ENCODE measurements at places on chromosomes 16 and 17.

DNA sequence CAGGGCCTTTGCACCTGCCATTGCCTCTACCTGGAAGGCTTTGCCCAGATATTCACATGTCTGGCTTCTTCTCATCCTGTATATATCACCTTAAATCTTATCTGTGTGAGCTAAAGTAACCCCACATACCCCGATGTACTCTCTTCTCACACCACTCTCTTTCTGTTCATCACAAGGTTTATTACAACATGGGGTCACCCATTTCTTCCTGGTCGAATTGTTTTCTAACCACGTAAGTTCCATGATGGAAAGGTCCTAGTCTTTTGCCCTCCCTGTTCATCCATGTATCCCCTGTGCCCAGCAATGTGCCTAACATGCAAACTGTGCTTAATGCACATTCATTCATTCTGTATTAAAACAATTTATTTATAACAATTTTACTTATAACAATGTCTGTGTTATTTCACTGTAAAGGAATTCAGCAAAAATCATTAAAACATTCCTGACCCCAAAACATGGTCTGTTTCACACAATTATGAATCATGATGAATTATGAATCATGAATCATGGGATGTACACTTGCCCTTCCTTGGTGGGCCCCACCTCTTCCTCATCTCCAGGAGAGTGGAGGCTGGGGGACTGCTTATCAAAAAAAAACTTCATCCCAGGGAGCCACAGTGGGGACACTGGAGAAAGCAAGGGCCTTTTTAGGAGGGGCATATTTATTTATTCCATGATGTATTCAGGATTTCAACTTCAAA, 336.4 kb downstream of the GRIN2A start:
- no peak for DNase-seq

GRCh38 chr17:81923302-81924260, 4.0 kb downstream of the MAFG start:
- DNase-seq, result no peak

GRCh38 chr16:47713225-47713595, 252.1 kb downstream of the PHKB start:
- DNase-seq, result peak; percentile 15

DNA sequence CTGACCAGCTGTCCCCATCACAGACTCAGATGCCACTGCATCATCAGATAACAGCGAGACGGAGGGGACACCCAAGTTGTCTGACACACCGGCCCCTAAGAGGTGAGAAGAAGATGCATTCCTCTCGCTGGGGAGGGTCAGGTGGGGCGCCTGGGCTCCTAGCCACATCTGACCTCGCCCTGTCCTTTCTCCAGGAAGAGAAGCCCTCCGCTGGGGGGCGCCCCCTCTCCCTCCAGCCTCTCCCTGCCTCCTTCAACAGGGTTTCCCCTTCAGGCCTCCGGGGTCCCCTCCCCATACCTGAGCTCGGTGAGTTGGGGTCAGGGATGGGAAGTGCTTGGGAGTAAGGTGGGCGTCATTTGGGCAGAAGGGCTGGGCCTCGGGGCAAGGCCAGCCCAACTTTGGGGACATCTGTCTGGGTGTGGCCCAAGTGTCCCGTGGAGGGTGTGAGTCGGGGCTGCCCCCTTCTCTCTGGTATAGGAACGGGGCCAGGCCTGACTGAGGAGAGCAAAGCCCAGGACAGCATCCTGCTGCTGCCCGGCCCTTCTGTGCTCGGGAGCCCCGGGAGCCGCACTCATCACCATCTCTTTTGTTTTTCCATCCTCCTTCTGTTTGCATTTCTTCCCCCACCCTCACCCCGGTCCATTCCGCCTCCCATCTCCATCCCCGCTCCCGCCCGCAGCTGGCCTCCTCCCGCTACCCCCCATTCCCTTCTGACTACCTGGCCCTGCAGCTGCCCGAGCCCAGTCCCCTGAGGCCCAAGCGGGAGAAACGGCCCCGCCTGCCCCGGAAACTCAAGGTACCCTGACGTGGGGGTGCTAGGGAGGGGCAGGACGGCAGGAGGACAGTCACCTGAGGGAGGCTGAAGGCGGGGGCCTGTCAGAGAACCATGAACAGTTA, 4.9 kb downstream of the INO80E start:
- DNase-seq, result no peak

GRCh38 chr17:74210191-74211140, 2.9 kb upstream of the TTYH2 start:
- peak; percentile 26 for DNase-seq

DNA sequence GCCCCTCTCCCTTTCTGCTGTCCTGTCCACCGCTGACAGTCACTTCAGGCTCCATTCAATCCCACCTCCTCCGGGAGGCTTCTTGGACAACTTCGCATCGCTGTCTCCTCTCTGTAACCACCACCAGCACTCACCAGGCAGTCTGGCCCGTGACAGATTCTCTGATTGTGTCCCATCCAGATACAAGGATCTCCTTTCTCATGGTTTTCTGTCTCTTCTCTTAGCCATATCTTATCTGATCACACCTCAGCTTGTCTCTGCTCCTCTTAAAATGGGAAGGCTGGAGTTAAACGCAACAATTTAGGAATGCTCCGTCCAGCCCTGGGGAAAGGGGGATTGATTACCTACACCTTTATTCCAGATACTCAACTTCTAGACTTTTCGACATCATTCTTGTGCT, 56.9 kb upstream of the ARHGAP44 start:
- no peak for DNase-seq

GRCh38 chr16:74747-75334, 2.4 kb upstream of the RHBDF1 start:
- DNase-seq, result no peak

DNA sequence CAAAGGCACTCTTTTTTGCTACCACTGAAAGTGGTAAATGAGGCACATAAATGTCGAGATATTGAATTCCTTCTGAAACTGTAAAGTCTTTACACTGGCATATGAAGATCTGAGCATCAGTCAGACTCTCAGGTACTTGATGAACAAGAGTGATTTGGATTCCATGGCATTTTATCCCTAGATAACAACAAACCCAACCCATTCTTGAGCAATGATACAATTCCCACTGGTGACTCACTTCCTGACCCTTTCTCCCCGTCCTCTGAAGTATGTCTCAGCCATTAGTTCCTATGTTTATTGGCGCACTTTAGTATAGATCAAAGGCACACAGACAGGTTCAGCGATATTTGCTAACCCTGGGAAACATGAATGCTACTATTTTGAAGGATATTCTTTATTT, 147.0 kb upstream of the RBFOX1 start:
- DNase-seq, result no peak

DNA sequence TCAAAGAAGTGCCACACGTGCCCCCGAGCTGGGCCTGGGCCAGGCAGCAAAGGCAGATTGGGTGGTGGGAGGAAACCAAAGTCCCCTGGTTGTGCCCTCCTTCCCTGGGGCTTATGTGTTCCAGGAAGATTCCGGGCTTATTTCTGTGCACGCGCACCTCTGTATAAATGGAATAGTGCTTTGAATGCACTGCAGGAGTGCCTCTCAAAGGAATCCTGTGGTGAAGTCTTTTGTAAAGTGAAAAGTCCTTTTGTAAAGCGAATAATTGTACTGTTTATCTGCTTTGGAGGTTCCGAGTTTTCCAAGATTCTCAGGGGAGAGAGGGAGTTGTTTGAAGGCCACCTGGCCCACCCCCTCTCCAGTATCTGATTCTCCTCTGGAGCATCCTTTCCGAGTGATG, 26.8 kb downstream of the C17orf75 start:
- no peak for DNase-seq

DNA sequence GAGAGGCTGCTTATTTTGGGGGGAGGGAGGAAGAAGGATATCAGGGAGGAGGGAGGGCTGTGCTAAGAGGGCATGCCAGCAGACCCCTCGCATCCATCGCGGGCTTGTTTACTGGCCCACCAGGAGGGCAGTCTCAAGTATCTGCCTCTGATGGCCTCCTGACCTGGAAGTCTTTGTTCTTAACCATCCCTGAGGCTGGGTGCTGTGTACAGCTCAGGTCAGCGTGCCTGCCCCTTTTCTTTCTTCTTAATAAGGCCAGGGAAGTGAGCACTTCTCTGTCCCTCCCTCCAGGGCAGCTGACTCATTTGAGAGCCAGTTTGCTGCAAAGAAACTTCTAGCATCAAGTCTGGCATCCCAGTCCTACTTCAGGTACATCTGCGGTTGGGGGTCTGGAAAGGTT, 157.0 kb downstream of the CCDC182 start:
- DNase-seq, result no peak

- no peak for DNase-seq
Observed at GRCh38 chr16:72938795-72939164, 109.1 kb downstream of the ZFHX3 start.

- peak; percentile 93 for DNase-seq
Observed at GRCh38 chr17:3002538-3003295, 60.7 kb downstream of the OR1D5 start.

GRCh38 chr16:4780235-4780634, 7.9 kb downstream of the SEPTIN12 start:
- no peak for DNase-seq

GRCh38 chr16:66622863-66623262, 18.4 kb downstream of the CMTM3 start:
- DNase-seq, result no peak

GRCh38 chr17:3913531-3914311, 2.5 kb downstream of the P2RX1 start:
- peak; percentile 54 for DNase-seq

DNA sequence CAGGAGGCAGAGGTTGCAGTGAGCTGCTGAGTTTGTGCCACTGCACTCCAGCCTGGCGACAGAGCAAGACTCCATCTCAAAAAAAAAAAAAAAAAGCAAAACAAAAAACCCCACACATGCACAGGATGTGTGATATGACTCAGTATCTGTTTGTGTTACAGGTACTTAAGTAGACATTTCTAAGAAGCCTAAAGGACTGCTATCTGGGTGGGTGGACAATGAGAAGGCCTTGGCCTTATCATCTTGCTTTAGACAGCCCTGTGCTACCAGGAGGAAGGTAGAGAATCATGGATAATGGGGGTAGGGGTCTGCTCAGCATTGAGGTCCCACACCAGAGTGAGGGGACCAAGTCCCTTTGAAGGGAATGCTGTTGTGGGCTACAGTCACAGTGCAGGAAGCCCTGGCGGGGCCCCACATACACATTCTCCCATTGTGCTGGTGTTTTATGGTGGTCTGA, 26.7 kb downstream of the PLD6 start:
- peak; percentile 46 for DNase-seq

- DNase-seq, result no peak
Observed at GRCh38 chr16:50390371-50390771, 21.6 kb upstream of the BRD7 start.

DNA sequence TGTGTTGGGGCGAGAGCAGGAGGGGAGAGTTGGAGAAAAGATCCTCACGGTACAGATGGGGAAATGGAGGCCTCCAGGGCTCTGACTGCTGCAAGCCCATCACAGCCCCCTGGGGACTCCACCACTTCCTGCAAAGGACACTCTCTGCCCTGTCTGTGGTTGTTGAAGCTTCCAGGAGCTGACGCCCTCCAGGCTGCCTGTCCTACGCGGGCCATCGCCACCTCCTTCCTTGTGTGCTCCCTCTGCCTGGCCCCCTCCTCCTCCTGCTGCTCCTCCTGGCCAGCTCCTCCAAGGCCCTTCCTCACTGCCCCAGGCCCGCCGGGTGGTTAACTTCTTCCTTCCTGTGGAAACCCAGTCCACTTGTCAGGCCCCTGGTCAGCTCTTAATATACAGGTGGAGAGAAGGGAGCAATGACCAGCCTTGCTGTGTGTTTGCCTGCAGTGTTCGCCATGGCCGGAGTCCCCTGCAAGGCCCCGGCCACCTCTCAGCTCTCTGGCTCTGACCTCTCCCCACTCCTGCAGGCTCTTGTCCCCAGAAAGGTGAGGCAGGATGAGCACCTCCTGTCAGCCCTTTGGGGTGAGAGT, 18.4 kb upstream of the STAC2 start:
- no peak for DNase-seq

DNA sequence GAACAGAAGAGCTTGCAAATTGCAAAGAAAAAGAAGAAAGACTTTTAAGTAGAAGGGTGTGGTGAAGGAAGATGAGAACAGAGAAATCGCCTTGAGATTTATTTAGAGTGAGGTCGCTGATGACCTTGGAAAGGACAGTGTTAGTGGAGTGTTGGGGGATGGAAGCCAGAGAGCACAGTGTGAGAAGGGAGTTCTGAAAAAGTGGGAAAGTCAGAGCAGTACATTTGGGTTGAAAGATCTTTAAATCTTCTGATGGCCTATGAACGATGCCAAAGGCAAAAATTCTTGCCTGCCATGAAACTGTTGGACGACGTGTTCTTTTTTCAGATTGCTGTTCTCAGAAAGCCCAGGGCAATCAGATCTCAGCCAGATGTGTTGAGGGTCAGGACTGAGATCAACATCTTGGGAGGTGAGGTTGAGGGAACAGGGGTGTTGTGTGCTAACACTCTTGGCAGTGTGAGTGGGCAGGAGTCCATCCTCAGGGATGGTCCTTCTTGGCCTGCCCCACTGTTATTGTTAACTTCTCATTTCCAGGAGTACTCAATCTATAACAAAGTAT, 330.1 kb downstream of the MAP2K6 start:
- DNase-seq, result no peak

DNA sequence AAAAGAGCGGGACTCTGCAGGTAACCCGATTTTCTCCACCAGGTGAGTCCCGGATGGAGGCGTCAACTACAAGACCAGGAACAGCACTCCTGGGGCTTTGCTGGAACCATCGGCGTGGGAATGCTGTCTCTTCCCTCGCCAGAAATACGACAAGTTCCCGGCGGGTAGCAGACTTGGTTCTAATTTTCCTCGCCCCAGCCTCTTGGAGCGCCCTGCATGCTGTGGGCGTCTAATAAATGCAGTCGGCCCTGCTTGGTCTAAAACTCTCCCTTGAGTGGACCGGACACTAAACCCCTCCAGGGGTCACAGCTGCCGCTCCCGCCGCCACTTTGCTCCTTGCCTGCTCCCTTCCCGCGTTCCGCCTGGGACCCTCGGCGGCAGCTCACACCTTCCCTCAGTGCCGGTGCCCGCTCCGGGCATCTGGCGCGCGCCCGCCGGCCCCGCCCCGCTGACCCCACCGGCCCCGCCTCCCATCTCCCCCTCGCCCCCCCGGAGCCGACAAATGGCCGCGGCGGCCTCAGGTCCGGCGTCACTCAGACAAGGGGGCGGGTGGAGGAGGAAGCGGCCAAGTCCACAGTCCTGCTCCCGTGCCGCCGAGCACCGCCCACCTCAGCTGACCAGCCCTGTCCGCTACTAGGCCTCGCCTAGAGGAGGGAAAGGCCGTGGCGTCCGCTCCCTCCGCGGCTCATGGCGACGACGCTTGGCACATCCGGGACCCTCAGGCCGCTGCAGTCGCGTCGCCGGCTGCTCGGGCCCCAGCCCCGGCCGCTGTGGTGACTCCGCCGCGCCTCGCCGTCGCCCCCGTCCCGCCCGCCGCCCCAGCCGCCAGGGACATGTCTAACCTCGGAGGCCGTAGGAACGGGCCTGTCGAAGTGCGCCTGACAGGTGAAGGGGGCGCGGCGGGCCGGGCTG, 65.8 kb downstream of the KPNA2 start:
- no peak for DNase-seq

Data from GM12864 (cell line).